ENCODE measurements at places on chromosomes 5 and 9. TPM values are rescaled to one million over a fixed set of nuclear protein-coding genes. Genes with fewer than 3 reads are reported as not detected.

DNA sequence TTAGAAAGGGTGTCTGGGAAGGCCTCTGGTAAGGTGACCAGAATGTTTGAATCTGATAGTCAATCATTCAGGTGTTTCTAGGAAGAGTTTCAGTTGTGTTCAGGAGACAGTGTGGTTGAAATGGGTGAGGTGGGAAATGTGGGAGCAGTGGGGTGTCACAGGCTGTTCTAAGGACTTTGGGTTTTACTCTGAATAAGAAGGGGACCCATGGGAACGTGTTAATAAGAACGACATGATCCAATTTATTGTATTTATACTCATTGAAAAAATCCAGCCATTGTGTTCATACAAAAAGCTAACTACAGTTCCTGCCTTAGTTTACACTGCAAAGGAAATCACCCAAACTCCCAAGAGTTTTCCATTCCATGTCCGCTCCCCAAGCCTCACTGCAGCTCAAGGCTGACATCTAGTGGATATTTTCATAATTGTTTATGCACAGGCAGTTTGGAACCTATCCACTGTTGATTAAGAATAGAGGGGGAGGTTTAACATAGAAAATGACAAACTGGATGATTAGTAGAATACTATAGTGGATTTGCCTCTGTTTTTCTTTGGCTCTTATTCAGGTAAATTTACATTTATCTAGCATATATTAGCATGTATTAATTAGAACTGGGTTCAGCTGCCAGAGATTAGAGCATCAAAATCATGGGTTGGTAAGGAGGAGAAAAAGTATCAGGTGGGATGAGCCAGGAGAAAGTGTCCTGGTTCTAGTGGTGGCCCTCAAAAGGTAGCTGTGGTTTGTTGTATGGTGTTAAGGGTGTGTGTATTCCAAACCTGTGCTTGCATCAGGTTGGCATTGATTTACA lies 17.7 kb downstream of the CAVIN4 start:
- DNase-seq = no peak

DNA sequence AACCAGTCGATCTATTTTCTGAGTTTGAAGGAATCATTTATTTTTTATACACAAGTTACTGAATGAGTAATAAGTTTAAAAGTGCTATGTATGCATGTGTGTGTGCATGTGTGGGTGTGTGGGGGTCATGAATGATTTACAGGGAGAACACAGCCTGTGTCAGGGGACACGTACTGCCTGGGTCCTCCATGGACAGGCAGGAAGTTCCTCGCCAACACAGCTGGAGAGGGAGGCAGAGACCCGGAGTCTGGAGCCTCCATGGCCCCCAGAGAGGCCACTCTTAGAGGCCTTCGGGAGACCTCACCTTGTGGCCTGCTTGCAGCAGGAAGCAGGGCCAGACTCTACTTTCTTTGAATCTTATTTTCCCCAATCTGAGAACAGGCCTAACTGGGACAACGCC lies 144.7 kb downstream of the GABBR2 start:
- no peak for DNase-seq

DNA sequence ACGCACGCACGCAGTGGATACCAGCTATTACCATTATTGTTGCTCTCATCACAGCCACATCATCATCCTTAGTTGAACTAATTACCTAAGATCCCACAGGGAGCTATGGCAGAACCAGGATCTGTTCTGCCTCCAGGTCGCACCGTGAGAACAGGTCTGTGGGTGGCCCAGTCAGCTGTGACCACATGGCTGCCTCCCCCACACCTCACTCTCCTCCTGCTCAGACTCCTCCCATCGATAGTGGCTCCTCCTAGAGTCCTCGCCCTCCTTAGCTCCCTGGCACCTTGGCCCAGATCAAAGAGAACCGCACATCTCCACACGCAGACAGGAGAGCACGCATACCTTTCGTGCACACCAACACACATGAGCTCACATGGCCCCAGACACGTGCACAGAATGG lies 32.4 kb upstream of the RPL26L1 start:
- no peak for DNase-seq

- DNase-seq = no peak
These were observed at the start of gene ARAP3 for GRCh38 chr5:141681695-141682641. Gene ARAP3 (minus strand): TSS chr5:141682230. CDS start chr5:141680486, 1,744 bp downstream.

GRCh38 chr5:58810086-58810485 lies 227.2 kb downstream of the RAB3C start:
- DNase-seq = no peak

- DNase-seq = no peak
These were observed 880 bp upstream of the GFPT2 start for GRCh38 chr5:180353980-180354452.

GRCh38 chr9:114263853-114264510 lies 58.9 kb upstream of the ORM1 start:
- no peak for DNase-seq

The ARHGEF39 gene
- 10.7 TPM for total RNA-seq

The SPOCK1 gene
- total RNA-seq = not detected

DNA sequence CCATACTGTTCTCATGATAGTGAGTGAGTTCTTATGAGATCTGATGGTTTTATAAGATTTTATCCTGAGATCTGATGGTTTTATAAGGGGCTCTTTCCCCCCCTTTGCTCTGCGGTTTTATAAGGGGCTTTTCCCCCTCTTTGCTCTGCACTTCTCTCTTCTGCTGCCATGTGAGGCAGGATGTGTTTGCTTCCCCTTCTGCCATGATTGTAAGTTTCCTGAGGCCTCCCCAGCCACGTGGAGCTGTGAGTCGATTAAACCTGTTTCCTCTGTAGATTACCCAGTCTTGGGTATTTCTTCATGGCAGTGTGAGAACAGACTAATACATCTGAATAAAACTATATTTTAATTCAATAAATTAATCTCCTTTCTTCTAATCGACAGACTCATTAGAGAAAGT lies 64.9 kb upstream of the ZSWIM6 start:
- no peak for DNase-seq

DNA sequence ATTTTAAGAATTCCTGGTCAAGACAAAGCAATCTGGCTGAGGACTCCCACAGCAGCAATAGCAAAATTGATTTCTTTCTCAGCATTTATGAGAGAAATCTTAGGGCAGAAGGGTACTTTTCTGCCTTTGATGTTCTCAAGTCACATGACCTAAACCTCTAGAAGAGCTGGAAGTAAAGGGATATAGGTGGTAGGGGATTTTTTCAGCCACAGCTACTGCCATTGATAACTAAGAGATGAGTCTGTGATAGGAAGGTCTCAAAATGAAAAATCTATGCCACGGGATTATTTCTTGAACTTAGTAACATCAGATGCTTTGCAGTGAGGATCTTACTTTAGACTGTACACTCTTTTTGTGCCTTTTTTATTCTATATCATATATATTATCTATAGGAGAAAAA lies 35.6 kb downstream of the IL6ST start:
- DNase-seq = no peak

The BNC2 gene
- 0.18 TPM for total RNA-seq

GRCh38 chr9:35258660-35259474 lies 97.1 kb downstream of the UNC13B start:
- peak; percentile 19 for DNase-seq

DNA sequence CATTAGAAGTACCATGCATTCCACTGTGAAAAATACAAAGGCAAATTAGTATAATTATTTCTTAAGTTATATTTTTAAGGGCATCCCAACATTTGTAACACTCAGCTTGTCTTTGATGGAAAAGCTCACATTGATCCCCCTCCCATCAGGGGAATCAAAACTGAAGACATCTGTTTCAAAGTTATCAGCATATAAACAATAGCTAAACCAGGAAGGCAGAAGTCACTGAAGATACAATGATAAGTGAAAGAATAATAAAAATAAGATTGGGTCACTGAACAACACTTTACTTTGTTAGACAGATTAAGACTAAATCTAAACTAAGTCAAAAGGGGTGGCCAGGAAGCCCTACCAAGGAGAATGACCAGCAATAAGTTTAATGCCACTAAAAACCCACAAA lies 801.9 kb upstream of the ACO1 start:
- no peak for DNase-seq

The C9orf50 gene
- not detected for total RNA-seq

The ANKRD34B gene
- not detected for total RNA-seq

The WNK2 gene
- 0.20 TPM for total RNA-seq

The SLC34A1 gene
- total RNA-seq = 0.09 TPM

DNA sequence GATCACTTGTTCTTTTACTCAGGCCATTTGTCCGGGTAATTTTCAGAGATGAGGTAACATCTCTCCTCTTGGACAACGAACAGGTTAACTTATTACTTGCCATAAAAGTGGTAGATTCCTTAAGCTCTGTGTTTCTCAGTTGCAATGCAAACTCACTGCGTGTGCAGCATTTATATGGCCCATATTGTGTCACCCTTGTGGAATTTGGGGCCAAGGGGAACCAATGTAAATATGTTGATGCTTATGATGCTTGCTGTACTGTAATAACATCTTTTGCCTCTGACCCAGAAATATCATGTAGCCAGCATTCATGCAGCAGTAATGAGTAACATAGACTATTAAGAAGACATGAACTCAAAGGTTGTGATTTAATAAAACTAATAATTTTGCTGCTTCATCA lies 175.8 kb downstream of the ADAMTS6 start:
- DNase-seq = no peak

- DNase-seq = no peak
These were observed at the start of gene ADGRV1 for GRCh38 chr5:90558344-90559192. Gene ADGRV1 (plus strand): TSS chr5:90558797. CDS start chr5:90558896, 99 bp downstream.

DNA sequence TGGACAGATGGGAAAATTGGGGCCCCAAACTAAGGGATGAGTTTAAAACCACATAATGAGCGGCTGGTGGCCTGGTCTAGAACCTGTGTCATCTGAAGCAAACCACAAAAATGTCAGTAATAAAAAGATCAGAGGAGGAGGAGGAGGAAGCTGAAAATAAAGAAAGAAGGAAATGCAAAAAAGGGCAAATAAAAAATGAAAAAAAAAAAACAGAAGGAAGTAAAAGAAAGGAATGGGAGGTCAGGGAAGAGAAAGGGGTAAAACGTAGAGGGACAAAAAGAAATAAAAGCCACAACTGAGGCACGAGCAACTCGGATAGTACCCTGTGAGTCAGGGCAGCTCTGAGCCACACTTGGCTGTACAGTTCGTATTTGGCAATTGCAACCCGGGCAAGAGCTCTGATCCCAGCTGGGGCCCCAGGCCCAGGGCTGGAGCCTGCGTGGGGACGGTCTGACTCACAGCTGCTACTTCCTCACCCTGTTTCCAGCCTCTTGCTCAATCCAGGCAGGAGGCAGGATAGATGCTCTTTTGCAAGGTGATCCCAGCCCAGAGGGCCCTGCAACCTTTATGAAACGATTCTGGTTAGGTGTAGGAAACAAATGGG lies 137.9 kb upstream of the TRIM32 start:
- DNase-seq = no peak

DNA sequence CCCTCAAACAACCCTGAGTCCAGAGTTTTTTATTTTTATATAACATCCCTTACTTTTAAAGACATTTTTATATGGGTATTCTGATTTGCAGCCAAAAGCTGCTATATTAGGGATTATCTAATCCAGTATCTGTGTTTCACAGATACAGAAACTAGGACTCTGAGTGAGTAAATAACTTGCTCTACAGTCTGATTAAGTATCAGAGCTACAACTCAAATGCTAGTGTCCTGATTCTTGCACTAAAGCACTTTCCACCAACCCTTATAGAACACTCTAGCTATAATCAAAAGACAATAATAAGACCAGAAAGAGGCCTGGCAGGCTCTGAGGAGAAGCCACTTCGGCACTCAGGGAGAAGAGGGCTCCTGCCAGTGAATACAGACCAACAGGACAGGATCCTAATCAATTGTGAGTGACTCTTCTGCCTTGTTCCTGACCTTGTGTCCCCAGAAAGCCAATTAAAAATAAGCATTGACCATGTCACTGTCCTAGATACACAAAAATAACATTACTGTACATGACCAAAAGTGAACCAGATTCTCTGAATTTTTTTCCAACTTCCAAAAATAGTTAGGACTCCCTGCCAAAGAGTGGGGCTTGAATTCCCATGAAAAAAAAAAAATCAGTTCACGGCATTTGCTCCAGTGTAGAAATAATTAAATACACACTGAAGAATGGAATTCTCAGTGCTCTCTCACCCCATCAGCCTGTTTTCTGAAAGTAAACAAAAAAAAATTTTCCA lies 63.6 kb upstream of the MAP3K1 start:
- DNase-seq = no peak

The ARL14EPL gene
- not detected for total RNA-seq

- DNase-seq = no peak
These were observed 1.3 kb upstream of the LPCAT1 start for GRCh38 chr5:1524799-1525623.

GRCh38 chr5:117892360-117892759 lies 1096.0 kb downstream of the DTWD2 start:
- DNase-seq = no peak

DNA sequence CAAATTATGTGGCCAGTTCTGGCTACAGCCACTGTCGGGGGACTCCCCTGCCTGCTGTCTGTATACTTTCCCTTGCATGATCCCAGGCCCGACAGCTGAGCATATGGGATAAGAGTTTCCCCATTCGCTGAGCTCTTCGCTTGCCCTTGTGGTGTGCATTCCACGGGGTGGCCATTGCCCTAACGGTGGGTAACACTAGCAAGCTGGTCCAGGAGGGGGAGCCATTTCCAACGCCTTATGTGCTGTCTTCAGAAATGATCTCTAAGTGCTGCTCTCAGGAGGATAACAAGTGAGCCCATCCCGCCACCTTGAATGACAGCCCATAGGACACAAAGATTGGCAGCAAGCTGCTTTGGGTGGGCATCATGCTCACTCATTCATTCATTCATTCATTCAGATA lies 190.9 kb downstream of the FSTL4 start:
- DNase-seq = no peak

GRCh38 chr9:35909687-35910612 lies 660 bp downstream of the SPAAR start:
- no peak for DNase-seq

DNA sequence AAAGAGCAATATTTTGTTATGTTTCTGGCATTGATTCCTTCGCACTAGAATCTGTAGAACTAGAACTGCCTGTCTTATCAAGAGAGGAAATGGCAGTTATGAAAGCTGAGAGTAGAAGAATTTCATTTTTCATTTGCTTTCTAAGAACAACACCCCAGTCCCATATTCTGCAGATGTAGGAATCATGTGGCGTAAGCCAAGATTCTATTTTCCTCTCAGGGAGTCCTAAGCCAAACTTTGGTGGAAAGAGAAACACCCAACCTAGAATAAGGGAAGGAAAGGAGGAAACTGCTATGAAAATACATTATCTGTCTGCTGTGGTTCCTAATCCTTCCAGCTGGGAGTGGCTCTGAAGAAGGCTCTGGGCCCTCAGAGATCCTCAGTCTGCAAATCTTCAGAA lies 1176.9 kb upstream of the C9orf72 start:
- DNase-seq = no peak

DNA sequence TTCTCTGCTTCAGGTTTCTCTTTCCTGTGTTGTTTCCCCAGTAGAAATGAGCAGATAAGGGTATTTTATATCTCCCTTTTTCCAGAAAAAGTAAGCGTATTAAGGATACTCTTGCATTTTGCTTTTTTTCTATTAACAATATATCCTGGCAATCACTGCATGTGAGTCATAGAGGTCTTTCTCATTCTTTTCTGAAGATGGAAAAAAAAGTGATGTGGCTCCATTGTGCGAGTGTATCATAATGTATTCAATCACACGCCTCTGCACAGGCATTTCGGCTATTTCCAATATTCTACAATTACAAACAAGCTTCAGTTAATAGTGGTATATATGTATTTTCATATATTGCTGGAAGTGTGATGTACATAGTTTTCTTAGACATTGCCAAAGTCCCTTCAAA lies 155.9 kb downstream of the MED27 start:
- DNase-seq = no peak

GRCh38 chr5:90153031-90153430 lies 256.5 kb downstream of the CETN3 start:
- no peak for DNase-seq

The LURAP1L gene
- total RNA-seq = not detected

- DNase-seq = no peak
These were observed 842 bp upstream of the ANGPTL2 start for GRCh38 chr9:127123064-127123890.
